ENCODE measurements at places on chromosomes 4 and X. TPM values are rescaled to one million over a fixed set of nuclear protein-coding genes. Genes with fewer than 3 reads are reported as not detected.
A peak's percentile ranks its signal among the peaks of the same experiment; 100 is the strongest.

DNA sequence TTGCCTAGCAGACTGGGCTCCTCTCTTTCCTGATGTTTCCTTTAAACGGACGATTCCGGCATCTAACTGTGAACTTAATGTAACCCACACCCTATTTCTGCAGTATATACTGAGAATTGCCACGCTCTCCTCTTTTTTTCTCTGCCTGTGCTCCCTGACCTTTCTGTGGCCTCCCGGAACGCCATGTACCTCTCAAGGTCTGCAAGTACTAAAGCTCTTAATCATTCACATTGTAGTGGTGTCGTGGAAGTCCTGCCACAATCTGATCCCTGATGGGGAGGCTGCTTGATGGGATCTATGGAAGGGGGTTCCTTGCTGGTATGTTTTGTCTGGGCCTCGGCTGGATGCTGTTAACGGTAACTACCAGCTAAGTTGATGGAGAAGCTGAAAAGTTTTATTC lies 302.9 kb upstream of the EPHA5 start:
- H3K27me3 ChIP-seq = no peaks in the 10 kb centered on the region
- DNase-seq = no peak
- no peaks in the 10 kb centered on the region for H3K36me3 ChIP-seq
- H3K4me3 ChIP-seq = no peak overlapping the region
- no peak overlapping the region for H3K27ac ChIP-seq

- H3K36me3 ChIP-seq = no peaks in the 10 kb centered on the region
- no peak overlapping the region for H3K4me3 ChIP-seq
- no peaks in the 10 kb centered on the region for H3K27me3 ChIP-seq
- DNase-seq = no peak
- H3K27ac ChIP-seq = no peak overlapping the region
- H3K4me1 ChIP-seq = no peaks in the 10 kb centered on the region
These were observed 50.8 kb upstream of the ADGRL3 start for GRCh38 chr4:61149278-61149677.

DNA sequence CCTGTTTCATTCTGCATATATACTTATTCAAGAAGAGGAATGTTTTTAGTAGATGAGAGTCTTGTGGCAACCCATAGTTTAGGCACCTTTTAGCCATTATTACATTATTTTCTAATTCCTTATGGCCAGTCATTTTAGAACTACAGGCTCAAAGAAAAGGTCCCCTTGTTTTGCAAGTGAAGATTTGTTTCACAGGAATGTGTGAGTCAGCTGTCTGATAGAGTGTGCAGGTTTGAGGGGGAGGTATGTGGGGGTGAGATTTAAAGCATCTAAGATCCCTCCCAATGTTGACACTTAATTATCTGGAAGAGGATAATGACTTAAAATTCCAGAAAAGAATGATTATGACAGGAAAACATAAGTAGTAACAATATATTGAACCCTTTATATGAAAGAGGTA lies 495.6 kb downstream of the KCNIP4 start:
- no peak overlapping the region for H3K4me3 ChIP-seq
- H3K4me1 ChIP-seq = no peaks in the 10 kb centered on the region
- no peak for DNase-seq
- no peaks in the 10 kb centered on the region for H3K27me3 ChIP-seq
- H3K36me3 ChIP-seq = no peaks in the 10 kb centered on the region
- no peak overlapping the region for H3K27ac ChIP-seq

- no peak for DNase-seq
- H3K4me1 ChIP-seq = peaks cover 37% of the 10 kb centered on the region
- H3K4me3 ChIP-seq = no peak overlapping the region
- no peaks in the 10 kb centered on the region for H3K27me3 ChIP-seq
- peak overlapping the region; percentile 92 for H3K27ac ChIP-seq
- no peaks in the 10 kb centered on the region for H3K36me3 ChIP-seq
These were observed 29.0 kb downstream of the REELD1 start for GRCh38 chr4:146243141-146243882.

GRCh38 chrX:112313201-112313600 lies 230.6 kb upstream of the TRPC5 start:
- H3K4me3 ChIP-seq = no peak overlapping the region
- no peak overlapping the region for H3K27ac ChIP-seq
- no peaks in the 10 kb centered on the region for H3K4me1 ChIP-seq

GRCh38 chr4:139540632-139541031 lies 15.4 kb downstream of the SETD7 start:
- H3K27ac ChIP-seq = no peak overlapping the region
- peaks cover 3% of the 10 kb centered on the region for H3K4me1 ChIP-seq
- H3K27me3 ChIP-seq = no peaks in the 10 kb centered on the region
- DNase-seq = no peak
- H3K4me3 ChIP-seq = no peak overlapping the region
- no peaks in the 10 kb centered on the region for H3K36me3 ChIP-seq

- H3K4me3 ChIP-seq = no peak overlapping the region
- peak; percentile 37 for DNase-seq
These were observed 34.5 kb upstream of the HELT start for GRCh38 chr4:184983672-184984356.

DNA sequence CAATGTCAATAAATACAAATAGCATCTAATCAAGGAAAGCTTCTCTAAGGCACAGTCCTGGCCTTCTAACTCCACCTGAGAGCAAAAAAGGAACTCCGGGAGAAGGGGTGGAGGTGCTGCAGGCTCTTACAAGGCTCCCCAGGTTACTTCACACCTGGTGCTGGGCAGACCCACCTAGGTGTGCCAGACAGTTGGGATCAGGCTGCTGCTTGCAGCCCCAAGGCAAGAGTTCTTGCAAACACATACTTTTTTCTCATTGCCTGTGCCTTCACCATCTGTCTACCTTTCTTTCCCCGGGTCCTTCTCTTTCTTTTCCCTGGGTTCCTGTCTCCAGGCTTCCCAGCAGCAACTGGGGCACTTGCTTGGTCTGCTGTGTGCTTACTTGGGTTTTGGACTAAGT lies 81.4 kb upstream of the STIM2 start:
- H3K4me1 ChIP-seq = no peaks in the 10 kb centered on the region
- no peaks in the 10 kb centered on the region for H3K27me3 ChIP-seq
- no peak for DNase-seq
- no peak overlapping the region for H3K27ac ChIP-seq
- no peak overlapping the region for H3K4me3 ChIP-seq
- no peaks in the 10 kb centered on the region for H3K36me3 ChIP-seq

GRCh38 chr4:112119353-112119783 lies 25.9 kb upstream of the FAM241A start:
- no peak overlapping the region for H3K4me3 ChIP-seq
- no peak for DNase-seq
- H3K27me3 ChIP-seq = no peaks in the 10 kb centered on the region
- no peaks in the 10 kb centered on the region for H3K4me1 ChIP-seq
- H3K36me3 ChIP-seq = no peaks in the 10 kb centered on the region

DNA sequence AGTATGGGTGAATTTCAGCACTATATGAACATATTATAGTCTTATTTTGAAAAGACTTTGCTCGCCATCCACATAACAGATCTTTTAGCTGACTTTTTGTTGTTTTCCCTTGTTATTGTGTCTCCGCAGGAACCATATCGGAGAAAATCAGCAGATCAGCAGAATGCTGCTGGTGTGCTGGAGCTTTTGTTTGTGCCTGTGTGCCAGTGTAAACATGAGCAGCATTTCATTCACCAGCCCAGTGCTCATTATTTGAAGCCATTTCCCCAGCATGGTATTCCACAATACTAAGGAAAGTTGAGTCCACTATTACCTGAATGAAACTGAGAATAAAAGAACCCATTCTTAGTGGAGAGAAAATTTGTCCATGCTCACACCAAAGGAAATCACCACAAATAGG lies 261.8 kb upstream of the ARX start:
- no peak for DNase-seq
- no peaks in the 10 kb centered on the region for H3K36me3 ChIP-seq
- H3K27me3 ChIP-seq = no peaks in the 10 kb centered on the region
- no peak overlapping the region for H3K4me3 ChIP-seq
- H3K27ac ChIP-seq = no peak overlapping the region

DNA sequence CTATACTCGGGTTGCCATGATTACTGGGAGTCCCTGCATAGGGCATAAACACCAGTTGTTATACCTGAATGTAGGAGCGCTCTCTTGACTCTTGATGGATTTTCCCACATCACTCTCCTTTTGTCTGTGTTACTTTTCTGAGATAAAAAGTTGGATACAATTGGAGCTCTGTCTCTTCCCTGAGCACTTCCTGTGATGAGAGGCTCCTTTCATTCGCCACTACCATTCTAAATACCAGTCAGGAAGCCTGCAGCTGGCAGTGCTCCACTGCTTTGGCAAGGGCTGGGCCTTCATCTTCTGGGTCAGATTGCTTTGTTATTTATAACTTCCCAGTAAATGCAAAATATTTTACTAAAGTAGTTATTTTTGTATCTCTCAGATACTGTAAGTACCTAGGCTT lies 13.9 kb downstream of the TCEANC start:
- no peak overlapping the region for H3K27ac ChIP-seq
- H3K27me3 ChIP-seq = no peaks in the 10 kb centered on the region
- H3K36me3 ChIP-seq = no peaks in the 10 kb centered on the region
- no peak for DNase-seq

DNA sequence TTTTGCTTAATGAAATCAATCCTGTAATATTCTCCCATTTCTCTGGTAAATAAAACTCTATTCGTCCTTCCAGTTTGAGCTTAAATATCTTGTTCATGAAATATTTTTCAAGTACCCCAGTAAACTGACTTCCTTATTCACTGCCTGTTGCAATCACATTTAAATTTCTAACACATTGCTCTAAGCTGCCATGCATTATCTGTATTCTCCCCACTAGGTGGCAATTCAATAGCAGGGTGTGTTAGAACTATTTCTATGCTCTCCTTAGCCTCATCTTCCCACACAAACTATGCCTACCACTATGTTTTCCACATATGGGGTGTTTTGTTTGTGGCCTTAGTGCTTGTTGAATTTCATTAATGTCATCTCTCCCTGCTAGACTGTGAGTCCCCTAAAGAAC lies 377.1 kb upstream of the HS3ST1 start:
- H3K27me3 ChIP-seq = no peaks in the 10 kb centered on the region
- no peaks in the 10 kb centered on the region for H3K4me1 ChIP-seq
- H3K27ac ChIP-seq = no peak overlapping the region
- DNase-seq = no peak

- no peak overlapping the region for H3K4me3 ChIP-seq
- H3K4me1 ChIP-seq = no peaks in the 10 kb centered on the region
- H3K27me3 ChIP-seq = no peaks in the 10 kb centered on the region
- no peaks in the 10 kb centered on the region for H3K36me3 ChIP-seq
- H3K27ac ChIP-seq = no peak overlapping the region
These were observed 163.2 kb upstream of the ETNPPL start for GRCh38 chr4:108926061-108926460.

- peaks cover 5% of the 10 kb centered on the region for H3K4me1 ChIP-seq
- no peak overlapping the region for H3K27ac ChIP-seq
- H3K4me3 ChIP-seq = no peak overlapping the region
- no peak for DNase-seq
- H3K27me3 ChIP-seq = no peaks in the 10 kb centered on the region
These were observed 44.8 kb downstream of the DCLK2 start for GRCh38 chr4:150123087-150123486.

GRCh38 chr4:183905081-183905592 lies at the start of gene STOX2:
Gene STOX2, plus strand, starts transcription at chr4:183905307. Its CDS starts 1,484 bp downstream, at chr4:183906791.
- DNase-seq = peak; percentile 93
- no peaks in the 10 kb centered on the region for H3K27me3 ChIP-seq
- peak within 1 kb of the TSS; percentile 78 for H3K27ac ChIP-seq
- peak within 1 kb of the TSS; percentile 70 for H3K4me3 ChIP-seq
- no peaks in the 10 kb centered on the region for H3K36me3 ChIP-seq

The PRR32 gene
- total RNA-seq = not detected

The POF1B gene
- 5.8 TPM for total RNA-seq

The KDR gene
- total RNA-seq = 28.5 TPM

The BGN gene
- total RNA-seq = 13.0 TPM

The GK gene
- total RNA-seq = 28.9 TPM

Data from upper lobe of left lung (tissue), 6 donors.